ENCODE measurements at places on chromosomes 1 and 21.

- DNase-seq: no peak
These were observed 149.6 kb downstream of the LMO4 start for GRCh38 chr1:87478231-87478630.

DNA sequence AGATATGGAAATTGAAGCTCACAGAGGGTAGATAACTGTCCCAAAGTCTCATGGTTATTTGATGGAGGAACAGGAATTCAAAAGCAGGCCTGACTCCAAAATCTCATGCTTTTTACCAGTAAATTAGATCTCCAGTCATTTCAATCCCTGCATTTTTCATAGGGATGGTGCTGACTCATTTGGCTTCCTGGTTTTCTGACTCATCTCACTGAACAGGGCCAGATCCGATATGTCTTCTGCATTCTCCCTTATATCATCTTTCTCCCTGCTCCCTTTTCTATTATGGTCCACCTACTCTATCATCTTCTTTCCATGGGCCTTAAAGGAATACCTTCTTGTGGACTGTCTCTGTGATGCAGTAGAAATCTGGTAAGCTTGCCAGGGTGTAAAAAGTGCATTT is 187.2 kb downstream of the FGGY start:
- DNase-seq: no peak

GRCh38 chr1:199122532-199123311 is 483.9 kb downstream of the PTPRC start:
- no peak for DNase-seq

- DNase-seq: no peak
These were observed 6.7 kb upstream of the PYHIN1 start for GRCh38 chr1:158924677-158925076.

DNA sequence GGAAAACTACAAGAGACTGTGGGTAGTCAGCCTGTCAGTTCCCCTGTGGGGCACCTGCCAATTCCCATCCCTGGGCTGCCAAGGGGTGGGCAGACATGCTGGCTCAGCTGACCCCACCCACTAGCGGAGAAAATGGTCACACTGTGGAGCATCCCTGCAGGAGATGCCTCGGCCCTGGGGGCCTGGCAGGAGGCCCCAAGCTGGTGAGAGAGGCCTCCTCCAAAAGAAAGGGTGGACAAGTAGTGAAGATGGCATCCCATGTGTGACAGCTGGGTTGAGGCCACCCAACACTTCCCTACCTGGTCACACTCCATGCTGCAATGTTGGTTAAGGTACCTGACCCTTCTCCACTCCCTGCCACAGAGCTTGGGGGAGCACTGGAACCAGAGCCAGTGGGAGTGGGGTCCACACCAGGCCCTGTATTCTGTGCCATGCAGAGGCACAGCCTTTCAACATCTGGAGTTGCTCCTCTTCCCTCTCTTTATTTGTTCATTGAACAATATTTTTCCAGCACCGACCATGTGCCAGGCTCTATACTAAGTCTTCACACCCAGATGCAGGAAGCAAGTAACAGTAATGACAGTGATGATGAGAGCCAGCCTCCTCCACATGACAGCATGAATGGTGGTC is 59.5 kb downstream of the KLHDC7A start:
- DNase-seq: no peak

DNA sequence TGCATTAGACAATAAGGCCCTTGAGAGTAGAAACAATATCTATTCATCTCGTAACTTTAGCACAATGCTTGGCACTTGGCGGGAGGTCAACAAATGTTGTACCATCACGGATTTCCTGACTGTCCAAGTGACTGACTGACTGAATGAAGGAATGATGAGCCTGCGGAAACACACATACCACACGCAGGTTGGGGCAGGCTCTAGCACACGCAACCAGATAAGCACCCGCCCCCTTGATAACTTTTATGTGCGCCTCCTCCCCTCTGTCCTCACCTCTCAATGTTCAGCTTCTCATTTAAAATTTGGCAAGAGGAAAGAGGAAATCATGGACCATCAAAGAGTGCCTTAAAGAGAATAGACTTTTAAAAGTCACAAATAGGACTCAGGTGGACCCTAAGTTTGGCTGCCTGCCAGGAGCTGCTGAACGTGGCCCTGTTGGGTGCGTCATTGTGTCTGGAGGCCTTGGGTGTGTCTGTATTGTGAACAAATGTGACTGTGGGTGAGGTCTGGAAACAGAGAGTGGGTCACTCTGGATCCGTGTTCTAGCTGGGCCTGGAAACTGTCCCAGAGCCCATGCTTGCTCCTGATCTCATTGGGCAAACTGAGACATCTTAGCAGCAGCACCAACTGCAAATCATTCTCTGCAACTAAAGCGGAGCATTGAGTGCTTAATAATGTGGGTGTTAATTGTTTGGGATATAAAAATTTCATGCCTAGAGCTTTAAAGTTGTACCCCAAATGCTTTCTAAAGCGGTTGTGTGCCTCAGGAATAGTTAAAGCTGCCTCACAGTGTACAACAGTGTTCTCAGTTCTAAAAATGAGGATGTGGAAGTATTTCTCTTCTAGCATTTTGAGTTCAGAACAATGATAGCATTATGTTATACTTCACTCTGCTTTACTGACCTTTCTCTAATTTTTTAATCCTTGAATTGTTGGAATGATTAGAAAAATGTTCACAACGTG is 47.6 kb upstream of the ABCG1 start:
- DNase-seq: no peak
